ENCODE measurements at places on chromosomes 2 and 18.

- DNase-seq: no peak
These were observed 27.2 kb upstream of the CDH2 start for GRCh38 chr18:28204154-28204553.

DNA sequence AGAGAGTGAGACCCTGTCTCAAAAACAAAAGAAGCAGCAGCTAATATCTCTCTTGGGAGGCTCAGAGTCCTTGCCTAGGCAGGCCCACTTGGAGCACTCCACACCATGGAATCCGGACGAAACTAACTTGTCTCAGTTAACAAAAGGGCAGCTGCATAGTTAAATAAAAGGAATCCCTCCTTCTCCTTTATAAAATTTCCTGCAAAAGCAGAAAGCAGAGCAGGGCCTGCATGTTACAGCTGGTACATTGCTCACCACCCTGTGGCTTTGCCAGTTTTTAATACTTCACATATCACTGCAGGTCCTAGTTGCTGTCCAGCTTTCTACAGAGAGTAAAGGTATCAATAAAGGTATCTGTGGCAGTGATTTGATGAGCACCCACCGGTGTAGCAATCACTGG lies 93.6 kb downstream of the ASAP2 start:
- DNase-seq: no peak

DNA sequence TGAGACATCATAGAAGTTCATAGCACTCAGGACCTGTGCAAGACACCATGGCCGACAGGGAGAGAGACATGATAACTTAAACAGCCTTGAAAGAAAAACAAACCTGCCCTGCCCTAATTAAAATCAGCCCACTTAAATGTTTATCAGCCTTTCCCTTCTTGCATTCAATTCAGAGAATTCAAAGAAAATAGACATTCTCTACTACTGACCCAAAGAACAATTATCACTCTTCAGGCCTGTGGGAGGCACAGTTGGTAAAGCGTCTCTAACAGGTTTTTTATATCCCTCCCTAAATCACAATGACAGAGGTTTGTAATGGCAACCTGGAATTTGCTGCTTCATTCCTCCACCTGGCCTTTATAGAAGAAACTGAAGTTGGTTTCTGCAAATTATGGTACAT lies 1.7 kb downstream of the CDK15 start:
- DNase-seq: no peak

- peak; percentile 51 for DNase-seq
These were observed 17.9 kb downstream of the LCT start for GRCh38 chr2:135818937-135819610.

- no peak for DNase-seq
These were observed 117.6 kb downstream of the DOCK10 start for GRCh38 chr2:224924631-224925030.

DNA sequence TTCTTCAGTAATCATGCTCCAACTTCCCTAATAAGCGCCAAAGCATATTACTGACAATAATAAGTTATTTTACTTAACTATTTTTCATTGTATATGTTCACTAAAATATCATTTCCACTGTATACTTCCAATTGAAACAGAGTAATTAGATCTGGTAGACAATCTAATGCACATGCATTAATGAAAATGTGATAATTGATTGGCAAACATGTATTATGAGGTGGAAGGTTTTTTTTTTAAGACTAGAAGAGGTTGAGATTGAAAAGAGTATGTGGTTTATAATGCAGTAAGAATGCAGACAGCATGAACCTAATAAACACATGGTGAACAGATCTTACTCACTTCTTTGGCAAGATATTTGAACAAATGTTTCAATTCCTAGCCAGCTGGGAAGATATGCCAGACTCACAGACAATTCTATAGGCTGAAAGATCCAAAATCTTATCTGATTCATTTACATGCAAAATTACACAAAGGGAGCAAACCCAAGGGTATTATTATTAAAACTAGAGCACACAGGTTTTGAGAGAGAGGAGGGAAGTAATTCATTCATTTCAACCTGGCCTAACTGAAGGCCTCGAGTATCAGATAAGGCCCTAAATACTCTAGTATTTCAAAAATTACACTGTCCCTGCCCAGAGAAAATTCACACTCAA lies 2.8 kb downstream of the NCKAP1 start:
- no peak for DNase-seq

Measured in stimulated activated CD4-positive, alpha-beta T cell treated with anti-CD3 and anti-CD28 coated beads, Interleukin-4, amount 100 ng/mL, for 24 hours (primary cell).